Natural killer cell treated with Interleukin-12 subunit alpha and Interleukin-12 subunit beta and Interleukin-15 and Interleukin-18, amount 100 ng/mL, for 72 hours (primary cell): ENCODE measurements at places on chromosomes 6 and 20. TPM values are rescaled to one million over a fixed set of nuclear protein-coding genes. Genes with fewer than 3 reads are reported as not detected.

DNA sequence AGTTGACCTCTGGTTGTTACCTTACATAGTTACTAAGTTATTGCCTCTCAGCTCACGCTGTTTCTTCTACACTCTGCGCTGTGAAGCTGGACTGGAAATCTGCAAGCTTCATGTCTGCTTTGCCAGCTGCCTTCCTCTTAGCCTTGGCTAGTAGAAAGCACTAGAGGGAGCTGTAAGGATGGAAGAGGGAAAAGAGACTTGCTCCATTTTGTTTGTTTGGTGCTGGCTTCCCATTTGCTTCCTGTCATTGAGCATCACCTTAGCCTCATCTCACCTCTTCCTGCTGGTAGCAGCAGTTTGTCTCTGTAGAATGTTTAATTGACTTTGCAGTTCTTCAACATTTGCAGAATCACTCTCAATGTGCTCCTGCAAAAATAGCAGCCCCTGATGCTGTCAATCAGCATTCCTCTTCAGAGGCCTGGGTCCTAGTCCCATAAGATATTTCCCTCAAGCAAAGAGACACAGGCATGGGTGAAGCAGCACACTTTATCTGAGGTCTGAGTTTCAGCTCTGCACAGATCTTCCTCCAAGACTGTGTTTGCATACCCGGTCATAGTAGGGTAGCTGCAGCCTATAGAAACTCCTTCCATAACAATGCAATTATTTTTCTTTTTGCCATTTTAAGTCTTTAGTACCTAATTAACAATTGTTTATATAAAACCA is 302.2 kb upstream of the EPHA7 start:
- DNase-seq = no peak
- H3K4me1 ChIP-seq = no peaks in the 10 kb centered on the region
- no peaks in the 10 kb centered on the region for H3K27me3 ChIP-seq
- no peak overlapping the region for H3K27ac ChIP-seq
- H3K36me3 ChIP-seq = no peaks in the 10 kb centered on the region

Gene EEF1E1
- total RNA-seq = 38.2 TPM

Gene FAM209B
- 1.7 TPM for total RNA-seq

GRCh38 chr6:157054531-157054979 is 268.8 kb downstream of the TMEM242 start:
- no peak for DNase-seq
- no peaks in the 10 kb centered on the region for H3K27me3 ChIP-seq
- peak overlapping the region; percentile 92 for H3K27ac ChIP-seq
- peaks cover 42% of the 10 kb centered on the region for H3K4me1 ChIP-seq

DNA sequence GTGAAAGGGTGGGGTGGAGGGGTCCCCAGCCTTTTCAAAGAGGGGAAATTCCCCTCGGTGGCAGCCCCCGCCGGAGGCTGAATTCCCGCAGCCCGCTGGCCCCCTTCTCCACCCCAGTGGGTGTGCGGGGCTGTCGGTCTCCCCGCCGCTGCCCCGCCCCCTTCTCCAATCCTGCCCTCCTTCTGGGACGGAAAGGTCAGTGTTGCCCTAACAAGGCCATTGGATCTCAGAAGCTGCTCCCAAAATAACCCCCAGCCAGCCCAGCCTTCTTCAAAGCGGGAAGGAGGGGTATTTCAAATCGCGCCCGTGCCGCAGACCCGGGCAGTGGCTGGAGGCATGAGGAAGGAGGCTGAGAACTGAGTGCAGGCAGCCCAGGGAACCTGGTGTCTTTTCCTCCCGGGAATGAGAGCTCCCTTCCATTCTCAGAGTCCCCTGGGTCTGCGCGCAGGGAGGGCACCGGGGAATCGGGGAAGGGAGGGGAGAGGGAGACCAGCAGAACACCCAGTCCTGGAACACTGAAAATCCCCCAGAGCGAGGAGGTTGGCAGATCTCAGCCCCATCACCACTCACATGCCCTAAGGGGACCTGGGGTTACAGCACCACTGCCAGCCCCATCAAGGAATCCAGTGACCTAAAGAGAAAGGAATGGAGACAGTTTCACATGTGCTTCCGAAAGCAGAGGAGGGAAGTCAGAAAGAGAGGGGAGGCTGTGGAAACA is at the start of gene JPH2:
TSS of gene JPH2 (minus strand) at position 135 of the 718 bp plus-strand sequence. CDS start 483 bp downstream, outside the sequence.
- H3K27me3 ChIP-seq = peaks cover 48% of the 10 kb centered on the region
- H3K4me3 ChIP-seq = peak within 1 kb of the TSS; percentile 18
- H3K4me1 ChIP-seq = peaks cover 12% of the 10 kb centered on the region
- DNase-seq = no peak

GRCh38 chr20:836190-836589 is 2.7 kb downstream of the FAM110A start:
- H3K36me3 ChIP-seq = peaks cover 4% of the 10 kb centered on the region
- peak overlapping the region; percentile 91 for H3K4me3 ChIP-seq
- peak overlapping the region; percentile 93 for H3K27ac ChIP-seq
- DNase-seq = no peak

- H3K27ac ChIP-seq = no peak overlapping the region
- H3K36me3 ChIP-seq = no peaks in the 10 kb centered on the region
- DNase-seq = no peak
- peaks cover 7% of the 10 kb centered on the region for H3K4me1 ChIP-seq
- H3K27me3 ChIP-seq = peaks cover 3% of the 10 kb centered on the region
- no peak overlapping the region for H3K4me3 ChIP-seq
Observed at GRCh38 chr6:12478921-12479320, 188.8 kb downstream of the EDN1 start.

DNA sequence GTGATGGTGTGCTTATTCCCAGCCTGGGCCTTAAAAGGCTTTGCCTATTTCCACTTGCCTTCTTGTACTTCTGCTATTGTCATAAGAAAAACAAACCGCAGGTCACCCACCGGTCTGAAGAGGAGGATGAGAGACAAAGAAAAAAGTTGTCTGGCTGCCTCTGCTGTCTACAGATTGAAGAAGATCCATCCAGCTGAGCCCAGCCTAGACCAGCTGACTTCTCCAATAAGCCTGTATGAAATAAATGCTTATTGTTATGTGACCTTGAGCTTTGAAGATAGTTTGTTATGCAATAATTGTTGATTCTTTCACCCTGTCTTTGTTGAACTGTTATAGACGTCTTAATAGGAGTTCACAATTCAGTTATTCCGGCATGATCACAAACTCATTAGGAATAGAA is 223.8 kb upstream of the PRSS16 start:
- no peak overlapping the region for H3K4me3 ChIP-seq
- DNase-seq = no peak
- no peaks in the 10 kb centered on the region for H3K4me1 ChIP-seq

DNA sequence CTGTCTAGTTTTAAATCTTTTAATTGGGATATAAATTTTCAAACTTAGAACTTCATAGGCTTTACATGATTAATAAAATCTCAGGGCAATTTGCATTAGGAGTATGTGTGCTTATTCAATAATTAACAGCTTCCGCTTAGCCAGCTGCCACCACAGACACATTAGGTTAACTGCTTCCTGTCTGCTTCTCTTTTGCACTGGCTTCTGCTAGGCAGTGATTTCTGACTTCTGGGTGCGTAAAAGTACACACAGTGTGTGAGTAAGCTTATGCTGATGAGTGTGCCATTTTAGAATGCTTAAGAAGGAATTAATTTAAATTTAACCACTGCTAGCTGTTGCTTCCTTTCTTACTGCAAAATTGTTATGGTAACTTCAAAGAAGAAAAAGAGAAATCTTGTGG is 73.9 kb downstream of the F13A1 start:
- H3K36me3 ChIP-seq = no peaks in the 10 kb centered on the region
- H3K4me1 ChIP-seq = no peaks in the 10 kb centered on the region
- no peak overlapping the region for H3K4me3 ChIP-seq
- no peak overlapping the region for H3K27ac ChIP-seq
- no peak for DNase-seq

GRCh38 chr6:31400467-31401289 is 2.7 kb upstream of the MICA start:
- H3K27ac ChIP-seq = peak overlapping the region; percentile 43
- peak; percentile 80 for DNase-seq
- H3K4me3 ChIP-seq = peak overlapping the region; percentile 94
- no peaks in the 10 kb centered on the region for H3K36me3 ChIP-seq

Gene GABRR1
- total RNA-seq = not detected

Gene HDGFL1
- not detected for total RNA-seq

- no peak for DNase-seq
- H3K36me3 ChIP-seq = no peaks in the 10 kb centered on the region
- no peak overlapping the region for H3K27ac ChIP-seq
- H3K4me1 ChIP-seq = no peaks in the 10 kb centered on the region
- peaks cover 34% of the 10 kb centered on the region for H3K27me3 ChIP-seq
Observed at GRCh38 chr20:17343656-17344452, 117.0 kb downstream of the PCSK2 start.

DNA sequence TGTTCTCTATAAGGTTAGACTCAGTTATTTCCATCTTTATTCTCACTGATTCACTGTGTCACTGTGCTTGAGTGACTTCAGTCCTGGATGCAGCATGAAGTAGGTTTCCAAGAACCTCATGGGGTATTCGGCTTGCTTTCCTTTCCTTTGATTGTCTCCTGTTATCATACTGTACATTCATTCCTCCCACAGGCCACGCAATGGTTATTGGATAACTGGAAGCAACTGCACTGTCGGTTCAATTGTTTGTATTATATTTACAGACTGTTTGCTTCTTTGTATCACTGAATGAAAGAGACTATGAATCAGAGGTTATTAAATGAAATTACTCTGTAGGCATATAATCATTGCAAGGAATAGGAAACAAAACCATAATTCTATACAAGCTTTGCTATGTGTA is 129.4 kb downstream of the MAP7 start:
- peaks cover 8% of the 10 kb centered on the region for H3K27me3 ChIP-seq
- H3K4me1 ChIP-seq = no peaks in the 10 kb centered on the region
- no peaks in the 10 kb centered on the region for H3K36me3 ChIP-seq

DNA sequence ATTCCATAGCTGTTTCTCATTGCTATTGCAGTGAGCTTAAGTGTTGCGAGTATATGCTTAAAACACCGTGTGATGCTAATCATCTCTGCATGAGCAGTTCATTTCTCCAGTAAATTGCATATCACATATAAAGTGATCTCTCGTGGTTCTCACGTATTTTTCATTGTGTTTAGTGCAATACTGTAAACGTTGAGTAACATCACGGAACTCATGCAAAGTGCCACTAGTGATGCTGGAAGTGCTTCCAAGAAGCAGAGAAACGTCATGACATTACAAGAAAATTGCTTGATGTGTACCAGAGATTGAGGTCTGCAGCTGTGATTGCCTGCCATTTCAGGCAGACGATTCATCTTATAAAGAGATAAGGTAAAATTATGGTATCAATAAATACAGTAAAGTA is 830.4 kb downstream of the GRIK2 start:
- no peaks in the 10 kb centered on the region for H3K4me1 ChIP-seq
- H3K4me3 ChIP-seq = no peak overlapping the region
- H3K27me3 ChIP-seq = no peaks in the 10 kb centered on the region
- H3K36me3 ChIP-seq = no peaks in the 10 kb centered on the region
- DNase-seq = no peak

Gene CALHM4
- total RNA-seq = not detected

DNA sequence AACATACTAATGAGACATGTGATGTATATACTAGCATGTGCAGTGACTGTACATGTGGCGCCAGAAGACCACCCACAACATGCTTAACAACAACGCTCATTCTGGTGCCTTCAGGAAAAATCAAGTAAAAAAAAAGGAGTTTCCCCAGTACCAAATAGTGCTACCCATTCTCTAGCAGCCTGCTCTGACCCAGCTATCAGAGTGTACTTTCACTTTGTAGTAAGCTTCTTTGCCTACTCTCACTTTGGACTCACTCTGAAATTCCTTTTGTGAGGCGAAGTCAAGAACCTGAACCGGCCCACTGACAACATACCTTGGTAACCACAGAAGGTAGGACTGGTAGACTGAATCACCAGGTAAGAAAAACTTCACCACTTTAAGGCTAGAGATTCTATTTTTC is 1100.0 kb downstream of the GRIK2 start:
- no peaks in the 10 kb centered on the region for H3K4me1 ChIP-seq
- no peak overlapping the region for H3K27ac ChIP-seq
- DNase-seq = no peak
- H3K4me3 ChIP-seq = no peak overlapping the region
- no peaks in the 10 kb centered on the region for H3K27me3 ChIP-seq
- H3K36me3 ChIP-seq = peaks cover 4% of the 10 kb centered on the region

- peaks cover 18% of the 10 kb centered on the region for H3K4me1 ChIP-seq
- H3K36me3 ChIP-seq = no peaks in the 10 kb centered on the region
- H3K27ac ChIP-seq = no peak overlapping the region
- peak; percentile 49 for DNase-seq
- peak overlapping the region; percentile 55 for H3K4me3 ChIP-seq
Observed at GRCh38 chr20:51335329-51335841, 207.1 kb downstream of the NFATC2 start.

DNA sequence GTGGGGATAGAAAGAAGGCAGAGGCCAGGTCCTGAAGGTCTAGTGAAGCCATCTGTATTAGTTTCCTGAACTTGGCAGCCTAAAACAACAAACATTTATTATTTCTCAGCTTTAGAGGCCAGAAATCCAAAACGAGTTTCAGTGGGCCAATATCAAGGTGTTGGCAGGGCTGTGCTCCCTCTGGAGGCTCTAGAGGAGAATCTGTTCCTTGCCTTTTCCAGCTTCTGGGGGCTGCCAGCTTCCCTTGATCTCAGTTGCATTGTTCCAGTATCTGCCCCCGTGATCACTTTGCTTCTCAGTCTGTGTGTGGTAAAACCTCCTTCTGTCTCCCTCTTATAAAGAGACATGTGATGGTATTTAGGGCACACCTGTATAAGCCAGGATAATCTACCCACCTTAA is 82.4 kb downstream of the MAFB start:
- no peaks in the 10 kb centered on the region for H3K4me1 ChIP-seq
- H3K27ac ChIP-seq = no peak overlapping the region
- H3K27me3 ChIP-seq = peaks cover 26% of the 10 kb centered on the region
- no peaks in the 10 kb centered on the region for H3K36me3 ChIP-seq
- H3K4me3 ChIP-seq = no peak overlapping the region
- no peak for DNase-seq

Gene ARFGEF3
- total RNA-seq = 0.25 TPM

DNA sequence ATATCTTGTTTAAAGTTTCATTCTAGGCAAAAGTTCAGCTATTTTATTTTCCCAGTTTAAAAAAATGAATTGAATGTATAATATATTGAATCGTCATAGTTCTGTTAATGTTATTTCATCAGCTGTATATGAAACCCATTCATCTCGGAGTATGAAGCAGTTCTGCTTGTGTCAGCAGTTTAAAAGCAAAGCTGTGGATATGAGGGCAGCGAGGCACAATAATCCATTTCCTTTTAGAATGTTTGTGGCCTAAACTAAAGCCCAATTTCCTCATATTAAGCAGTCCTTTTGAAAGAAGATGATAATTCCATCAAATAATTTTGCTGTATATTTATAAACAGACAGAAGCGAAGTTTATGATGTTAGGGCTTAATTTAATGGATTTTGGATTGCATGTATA is 300.1 kb downstream of the SAMD5 start:
- no peak for DNase-seq
- no peaks in the 10 kb centered on the region for H3K4me1 ChIP-seq
- H3K4me3 ChIP-seq = no peak overlapping the region
- H3K27me3 ChIP-seq = no peaks in the 10 kb centered on the region

DNA sequence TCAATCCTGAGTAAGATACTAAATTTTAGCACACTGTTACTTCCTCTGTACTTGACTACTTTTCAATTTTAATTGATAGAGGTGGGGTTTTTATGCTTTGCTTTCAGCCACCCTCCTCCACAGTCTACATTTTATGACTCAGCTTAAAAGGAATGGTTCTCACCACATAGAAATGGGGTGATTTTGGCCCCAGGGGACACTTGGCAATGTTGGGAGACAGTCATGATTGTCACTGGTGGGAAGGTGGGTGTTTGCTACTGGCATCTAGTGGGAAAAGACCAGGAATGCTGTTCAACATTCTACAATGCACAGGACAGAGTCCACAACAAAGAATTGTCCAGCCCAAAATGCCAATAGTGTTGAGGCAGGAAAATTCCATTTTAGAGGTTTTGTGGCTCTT is 71.3 kb downstream of the PCSK2 start:
- no peak for DNase-seq
- no peak overlapping the region for H3K27ac ChIP-seq
- H3K4me1 ChIP-seq = no peaks in the 10 kb centered on the region
- no peaks in the 10 kb centered on the region for H3K36me3 ChIP-seq
- H3K4me3 ChIP-seq = no peak overlapping the region
- H3K27me3 ChIP-seq = peaks cover 6% of the 10 kb centered on the region
